ENCODE measurements at places on chromosomes 13 and 19. TPM values are rescaled to one million over a fixed set of nuclear protein-coding genes. Genes with fewer than 3 reads are reported as not detected.

Gene IGFL3
- polyA plus RNA-seq: 236 TPM

Gene MARK4
- polyA plus RNA-seq: 16.9 TPM

Gene PGLYRP2
- not detected for polyA plus RNA-seq

DNA sequence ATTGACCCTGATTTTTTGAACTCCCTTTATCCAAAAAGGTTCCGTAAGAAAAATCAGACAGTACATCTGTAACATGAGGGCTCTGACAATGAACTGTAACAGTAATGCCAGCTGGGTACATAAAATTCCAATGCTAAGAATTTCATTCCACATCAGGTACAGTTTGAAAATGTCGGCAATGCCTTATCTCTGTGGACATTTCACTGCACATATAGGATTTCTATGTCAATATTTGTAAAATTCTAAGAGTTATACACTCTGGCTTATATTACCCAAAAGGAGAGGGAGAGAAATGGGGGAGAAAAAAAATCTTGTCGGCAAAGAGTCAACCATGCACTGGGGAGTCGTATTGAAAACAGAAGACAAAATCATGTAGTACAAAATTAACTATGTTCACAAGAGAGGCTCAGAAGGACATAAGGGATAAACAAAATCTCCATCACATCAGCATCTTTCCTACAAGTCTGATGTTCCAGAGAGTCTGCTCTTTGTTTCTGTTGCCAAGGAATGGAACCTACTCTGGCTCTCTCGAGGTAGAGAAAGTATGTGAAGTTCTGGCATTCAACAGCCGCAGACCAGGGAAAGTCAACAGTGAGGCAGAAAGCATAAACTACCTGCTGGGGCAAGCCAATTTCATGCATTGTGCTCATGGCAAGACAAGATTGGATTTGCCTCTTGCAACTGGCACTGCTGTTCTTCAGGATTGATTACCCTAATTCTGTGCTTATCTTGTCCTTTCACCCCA is 72.4 kb downstream of the STARD13 start:
- DNase-seq: no peak

DNA sequence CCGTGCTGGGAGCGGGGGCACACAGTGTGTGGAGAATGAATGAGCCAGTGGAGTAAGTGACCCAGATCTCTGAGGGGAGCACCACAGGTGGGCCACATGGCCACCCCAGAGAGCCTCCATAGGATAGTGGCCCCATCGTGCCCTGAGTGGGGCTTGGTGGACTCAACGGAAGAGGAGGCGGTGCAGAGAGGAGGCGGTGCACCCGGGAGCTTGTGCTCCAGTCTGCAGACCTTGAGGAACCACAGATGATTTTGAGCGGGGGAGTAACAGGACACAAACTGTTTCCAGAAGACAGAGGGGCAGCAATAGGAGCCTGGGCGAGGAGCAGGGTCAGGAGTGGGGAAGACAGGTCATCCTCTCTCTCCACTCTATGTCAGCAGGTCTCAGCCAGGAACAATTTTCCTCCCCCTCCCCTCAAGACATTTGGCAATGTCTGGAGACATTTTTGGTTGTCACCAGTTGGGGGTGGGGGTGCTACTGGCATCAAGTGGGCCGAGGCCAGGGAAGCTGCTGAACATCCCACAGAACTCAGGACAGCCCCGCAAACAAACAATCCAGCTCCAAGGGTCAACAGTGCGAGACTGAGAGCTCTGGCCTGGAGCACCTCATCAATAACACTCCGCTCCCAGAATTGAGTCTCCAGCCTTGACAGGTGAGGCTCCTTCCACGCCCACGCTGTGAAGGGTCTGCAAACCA is 182.2 kb downstream of the USP12 start:
- DNase-seq: no peak

- DNase-seq: no peak
These were observed 62.2 kb downstream of the RASA3 start for GRCh38 chr13:114070098-114070799.

All from keratinocyte (primary cell).